Posterior cingulate gyrus (tissue), 11 donors: ENCODE measurements at places on chromosomes 11 and 22.

DNA sequence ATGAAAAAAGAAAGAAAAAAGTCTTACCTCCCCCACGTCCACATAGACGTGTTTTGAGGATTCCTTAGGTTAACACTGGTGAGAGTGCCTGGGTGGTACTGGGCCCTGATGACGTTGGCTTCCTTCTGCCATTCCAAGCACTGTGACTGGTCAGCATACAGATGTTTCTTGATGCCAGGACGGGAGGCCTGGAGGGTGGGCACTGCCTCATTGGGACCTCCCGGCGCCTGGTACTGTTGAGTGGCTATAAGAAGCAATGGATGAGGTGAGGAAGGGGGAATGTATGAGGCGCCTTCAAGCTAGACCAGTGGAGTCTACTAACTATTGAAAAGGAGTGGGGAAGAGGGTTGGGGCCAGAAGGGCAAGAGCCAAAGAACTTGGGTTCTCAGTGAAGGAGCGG is 45.3 kb downstream of the MICAL2 start:
- DNase-seq, result no peak

DNA sequence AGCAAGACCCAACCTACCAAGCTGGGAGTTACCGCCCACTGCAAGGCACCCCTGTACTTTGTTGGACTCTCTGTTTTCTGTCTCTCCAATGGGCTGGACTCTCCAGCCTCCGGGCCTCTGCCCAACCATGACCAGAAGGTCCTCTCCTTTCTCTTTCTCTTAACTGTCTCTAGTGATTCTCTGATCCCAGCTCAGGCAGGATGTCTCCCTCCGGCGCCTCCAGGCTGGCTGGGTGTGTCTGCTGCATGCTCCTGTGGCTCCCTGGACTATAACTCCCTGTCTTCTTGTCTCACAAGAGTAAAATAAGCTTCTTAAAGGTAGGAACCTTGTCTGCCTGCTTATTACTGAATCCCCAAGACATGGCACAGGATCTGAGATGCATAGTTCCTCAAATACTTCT is 36.3 kb downstream of the TIMP3 start:
- no peak for DNase-seq

- DNase-seq, result no peak
These were observed 2.7 kb downstream of the SULT4A1 start for GRCh38 chr22:43859621-43860020.

DNA sequence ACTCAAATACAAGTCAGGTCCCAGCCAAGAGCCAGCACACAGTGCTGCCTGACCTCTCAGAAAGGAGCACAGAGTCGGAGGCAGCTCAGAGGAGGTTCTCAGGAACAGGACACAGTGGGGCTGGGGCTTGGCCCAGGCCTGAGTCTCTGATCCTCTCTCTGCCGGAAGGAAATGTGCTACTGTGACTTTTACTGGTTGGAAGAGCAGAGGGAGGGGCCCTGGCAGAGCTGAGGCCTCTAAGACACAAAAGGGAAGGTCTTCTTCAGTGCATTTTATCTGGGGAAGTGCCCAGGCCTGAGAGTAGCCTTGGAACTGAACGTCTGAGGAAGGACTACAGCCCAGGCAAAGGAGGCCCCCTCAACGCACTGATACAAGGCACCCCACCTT is 16.2 kb upstream of the CASTOR1 start:
- DNase-seq, result no peak

DNA sequence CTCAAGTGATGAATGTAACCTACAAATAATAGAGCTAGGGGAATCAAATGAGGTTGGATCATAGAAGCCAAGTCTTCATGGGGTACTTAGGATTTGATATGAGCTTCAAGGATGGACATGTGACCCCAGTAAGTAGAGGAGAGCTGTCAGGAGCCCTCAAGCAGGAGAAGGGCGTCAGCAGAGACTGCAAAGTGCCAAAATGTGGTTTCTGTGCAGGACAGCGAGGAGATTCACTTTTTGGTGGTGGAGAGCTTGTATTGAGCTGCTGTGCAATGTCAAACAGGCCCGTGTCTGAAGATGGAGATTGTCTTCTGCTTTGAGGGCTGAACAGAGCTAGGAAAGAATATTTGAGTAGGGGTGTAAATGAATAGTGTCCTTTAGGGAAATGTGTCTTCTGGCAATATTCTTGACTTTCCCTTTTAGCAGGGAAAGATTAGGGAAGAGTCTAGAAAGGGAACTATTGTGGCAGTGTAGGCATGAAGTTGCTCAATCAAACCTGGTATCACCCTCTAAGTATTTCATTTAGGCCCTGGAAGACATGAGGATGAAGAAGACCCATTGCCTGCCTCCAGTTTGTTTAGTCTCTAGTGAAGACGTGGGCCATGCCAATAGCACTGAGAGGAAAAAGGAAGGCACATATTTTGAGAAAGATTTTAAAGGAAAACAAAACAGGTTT is 31.2 kb upstream of the SORL1-AS1 start:
- DNase-seq, result no peak

DNA sequence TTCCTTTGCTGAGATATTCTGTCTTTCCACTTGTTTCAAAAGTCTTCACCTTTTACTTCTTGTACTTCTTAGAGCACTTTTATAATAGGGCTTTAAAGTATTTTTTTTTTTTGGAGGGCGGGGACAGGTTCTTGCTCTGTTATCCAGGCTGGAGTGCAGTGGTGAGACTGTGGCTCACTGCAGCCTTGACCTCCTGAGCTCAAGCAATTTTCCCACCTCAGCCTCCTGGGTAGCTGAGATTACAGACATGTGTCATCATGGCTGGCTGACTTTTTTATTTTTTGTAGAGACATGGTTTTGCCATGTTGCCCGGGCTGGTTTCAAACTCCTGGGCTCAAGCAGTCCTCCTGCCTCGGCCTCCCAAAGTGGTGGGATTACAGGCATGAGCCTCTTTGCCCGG is 57.9 kb downstream of the DYNC2H1 start:
- peak; percentile 54 for DNase-seq

GRCh38 chr11:45163956-45164575 is 17.6 kb downstream of the PRDM11 start:
- DNase-seq, result peak; percentile 45

- no peak for DNase-seq
These were observed 378.8 kb downstream of the ETS1 start for GRCh38 chr11:128208329-128209137.

- DNase-seq, result peak; percentile 85
These were observed 24.3 kb upstream of the MOB2 start for GRCh38 chr11:1510928-1511327.

- no peak for DNase-seq
These were observed 2.6 kb upstream of the ATP5MGL start for GRCh38 chr22:42642806-42643633.

DNA sequence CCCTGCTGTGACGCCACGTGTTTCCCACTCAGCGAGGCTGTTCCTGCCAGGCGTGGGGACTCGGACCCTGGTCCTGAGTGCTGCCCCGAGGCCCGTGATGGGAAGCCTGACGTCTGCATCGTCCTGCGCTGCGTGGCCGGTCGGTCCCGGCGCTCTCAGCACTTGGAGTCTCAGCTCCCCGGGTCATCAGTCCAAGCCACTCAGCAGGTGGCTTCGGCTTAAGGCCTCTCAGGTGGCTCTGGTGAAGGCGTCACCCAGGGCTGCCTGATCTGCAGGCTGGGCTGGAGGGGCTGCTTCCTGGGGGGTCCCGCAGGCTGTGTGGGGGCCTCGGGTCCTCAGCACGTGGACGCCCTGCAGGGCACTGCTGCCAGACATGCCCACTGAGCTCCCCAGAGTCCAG is 35.3 kb downstream of the BRSK2 start:
- DNase-seq, result no peak

DNA sequence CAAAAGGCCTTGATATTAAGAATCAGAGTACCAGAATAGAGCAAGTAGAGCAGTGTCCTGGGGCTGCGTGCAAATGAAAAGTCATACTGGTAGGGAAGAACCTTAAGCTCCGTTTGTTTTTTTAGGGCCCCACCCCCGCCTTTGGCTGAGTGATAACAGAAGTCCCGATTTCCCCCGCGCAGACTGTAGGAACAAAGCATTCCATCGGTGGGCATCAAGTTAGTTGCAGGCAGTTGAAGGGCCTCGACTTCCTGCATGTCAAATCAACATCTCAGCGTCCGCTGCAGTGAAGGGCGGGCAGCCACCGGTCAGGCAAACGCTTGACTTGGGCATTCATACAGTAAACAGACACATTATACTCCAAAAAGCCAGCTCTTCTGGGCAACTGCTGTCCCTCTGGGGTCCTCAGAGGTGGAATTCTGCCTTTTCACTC is 11.7 kb downstream of the LRP4 start:
- DNase-seq, result no peak

DNA sequence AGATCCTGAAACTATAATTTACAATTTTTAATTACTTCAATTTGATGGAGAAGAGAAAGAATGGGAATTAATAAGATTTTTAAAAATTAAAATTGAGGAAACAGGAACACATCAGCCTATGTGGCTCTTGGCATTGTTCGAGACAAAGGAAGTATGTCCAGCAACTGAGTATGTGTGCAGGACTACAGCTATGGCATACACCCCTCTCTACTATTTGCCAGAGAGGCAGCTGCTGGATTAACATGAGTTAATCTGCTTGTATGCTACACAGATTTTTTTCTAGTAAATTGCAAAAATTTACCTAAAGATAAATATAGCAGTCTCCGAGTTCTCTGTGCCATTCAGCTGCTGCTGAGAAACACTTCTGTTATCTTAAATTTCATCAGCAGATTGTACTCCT is 70.6 kb downstream of the PHF21A start:
- DNase-seq, result no peak

DNA sequence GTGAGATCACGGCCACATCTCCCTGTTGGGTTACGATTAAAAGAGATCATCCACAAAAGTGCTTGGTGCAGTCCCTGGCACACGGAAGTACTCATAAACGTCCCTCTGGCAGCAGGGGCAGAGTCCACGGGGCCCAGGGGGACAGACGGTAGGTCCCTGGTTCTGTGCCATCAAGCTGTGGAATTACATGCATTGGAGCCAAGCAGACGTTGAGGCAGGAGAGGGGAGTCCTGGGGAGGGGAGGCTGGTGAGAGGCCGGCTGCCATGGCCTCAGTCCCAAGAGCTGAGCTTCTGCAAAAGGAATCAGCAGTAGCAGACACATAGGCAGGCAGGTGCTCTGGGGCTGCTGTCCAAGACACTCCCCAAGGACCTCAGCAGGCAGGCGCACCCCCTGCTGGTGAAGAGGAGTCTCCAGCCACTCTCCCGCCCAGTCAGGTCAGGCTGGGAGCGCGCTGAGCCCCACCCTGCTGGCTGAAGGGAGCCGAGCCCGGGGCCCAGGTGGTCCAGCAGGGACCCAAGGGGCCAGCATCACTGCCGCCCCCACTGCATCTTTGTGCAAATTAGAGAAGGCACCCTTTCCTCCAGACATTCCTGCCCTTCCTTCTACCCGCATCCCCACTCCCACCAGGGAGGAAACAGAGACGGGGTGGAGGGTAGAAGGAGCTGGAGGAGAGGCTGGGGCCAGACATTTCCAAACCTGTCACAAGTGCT is 7.6 kb upstream of the KCTD17 start:
- DNase-seq, result no peak

DNA sequence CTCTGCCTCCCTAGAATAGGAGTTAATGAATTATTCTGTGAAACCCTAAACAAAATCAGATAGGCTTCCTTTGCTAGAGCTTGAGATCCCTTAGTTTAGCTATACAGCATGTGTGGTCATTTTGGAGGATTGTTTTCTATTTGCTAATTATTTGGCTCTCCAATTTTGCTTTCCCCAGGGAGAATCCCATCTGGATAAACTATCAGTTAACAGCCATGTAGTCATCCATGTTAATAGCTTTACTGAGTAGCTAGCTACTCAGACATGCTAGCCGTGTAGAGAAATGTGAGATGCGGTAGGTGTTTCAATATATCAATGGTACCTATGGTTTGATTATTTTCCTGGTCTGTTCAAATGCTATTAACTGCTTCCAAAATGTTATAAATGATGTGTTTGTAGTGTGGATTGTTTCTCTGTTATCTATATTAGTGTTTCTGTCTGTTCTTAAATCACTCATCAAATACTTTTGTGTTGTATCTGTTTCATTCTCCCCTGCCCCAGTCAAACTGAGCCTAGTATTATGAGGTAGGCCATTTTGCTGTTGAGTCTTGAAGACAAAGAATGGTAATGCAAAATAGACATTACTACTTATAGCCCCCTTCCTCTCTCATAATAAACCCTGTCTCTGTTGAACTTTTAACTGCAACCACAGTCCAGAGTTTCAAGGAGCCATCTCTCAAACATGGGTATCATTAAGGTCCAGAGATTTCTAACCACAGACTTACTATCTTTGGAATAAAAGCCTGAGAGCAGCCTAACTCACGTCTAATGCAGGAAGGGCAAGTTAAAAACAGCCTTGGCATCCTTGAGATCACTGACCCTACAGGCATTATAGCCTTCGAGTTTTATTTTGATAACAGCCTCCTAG is 56.1 kb upstream of the GRAMD1B start:
- DNase-seq, result no peak

DNA sequence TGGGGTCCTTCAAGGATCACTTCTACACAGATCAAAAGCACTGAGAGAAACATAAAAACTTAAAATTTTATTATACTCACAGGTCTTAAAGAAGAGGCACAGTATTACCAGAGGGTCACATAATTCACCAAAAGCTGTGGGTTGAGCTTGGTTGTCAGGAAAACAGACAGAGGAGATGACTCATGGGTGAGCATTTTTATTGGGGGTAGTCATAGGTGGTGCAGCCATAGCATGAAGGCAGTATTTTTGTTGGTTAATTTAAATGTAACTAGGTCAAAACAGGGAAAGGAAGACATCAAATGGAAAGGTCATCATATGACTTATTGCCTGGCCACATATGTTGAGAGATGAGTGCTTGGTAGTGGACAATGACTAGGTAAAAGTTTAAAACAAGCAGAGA is 24.2 kb downstream of the OR5B17 start:
- no peak for DNase-seq

DNA sequence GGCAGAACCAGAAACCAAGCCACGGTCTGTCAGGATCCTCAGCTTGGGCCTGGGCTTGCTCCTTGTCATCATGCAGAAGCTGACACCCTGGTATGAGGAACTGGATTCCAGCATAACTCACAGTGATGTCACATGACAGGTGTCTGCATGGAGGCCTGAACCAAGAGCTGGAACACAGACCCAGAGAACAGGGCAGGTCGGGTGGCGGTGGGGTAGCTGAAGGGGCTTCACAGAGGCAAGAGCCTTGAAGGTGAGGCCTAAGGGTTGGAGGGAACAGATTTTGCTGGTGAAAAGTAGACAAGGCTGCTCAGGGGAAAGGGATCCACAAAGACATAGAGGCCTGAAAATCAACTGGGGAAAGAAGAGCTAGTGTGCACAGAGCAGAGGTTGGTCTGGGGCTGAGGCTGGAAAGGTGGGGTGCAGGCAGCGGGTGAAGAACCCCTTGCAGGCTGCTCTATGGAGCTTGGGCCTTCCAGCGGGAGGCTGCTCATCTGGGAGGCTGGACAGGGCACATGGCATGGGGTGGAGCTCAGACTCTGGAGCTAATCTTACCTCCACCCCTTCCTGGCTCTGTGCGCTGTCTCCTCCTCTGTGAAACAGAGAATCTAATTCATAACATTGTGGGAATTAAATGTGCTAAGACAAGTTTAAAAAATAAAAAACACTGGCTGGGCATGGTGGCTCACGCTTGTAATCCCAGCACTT is 18.4 kb upstream of the RPS3 start:
- no peak for DNase-seq

GRCh38 chr11:121654259-121654842 is 201.6 kb upstream of the SORL1-AS1 start:
- DNase-seq, result no peak
